ENCODE measurements at places on chromosomes 5 and 9.

DNA sequence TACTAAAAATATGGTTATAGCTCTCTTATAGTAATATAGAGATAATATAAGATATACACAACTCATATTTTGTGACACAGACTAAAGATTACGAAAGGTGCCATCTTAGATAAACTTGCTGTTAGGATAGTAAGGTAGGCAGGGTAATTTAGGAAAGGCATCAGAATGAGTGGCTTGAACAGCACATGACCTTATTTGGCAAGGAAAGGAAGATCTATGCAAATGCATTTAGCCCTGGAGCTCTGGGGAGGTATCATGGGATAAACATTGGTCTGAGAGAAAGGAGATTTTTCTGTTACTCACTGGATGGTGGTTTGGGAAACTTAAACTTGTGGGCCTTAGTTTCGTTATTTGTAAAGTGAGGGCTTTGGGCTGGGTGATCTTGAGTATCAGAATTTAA, 65.8 kb downstream of the KCTD16 start:
- no peak for DNase-seq

- DNase-seq: no peak
These were observed 286.1 kb upstream of the IRX4 start for GRCh38 chr5:2168601-2169429.

DNA sequence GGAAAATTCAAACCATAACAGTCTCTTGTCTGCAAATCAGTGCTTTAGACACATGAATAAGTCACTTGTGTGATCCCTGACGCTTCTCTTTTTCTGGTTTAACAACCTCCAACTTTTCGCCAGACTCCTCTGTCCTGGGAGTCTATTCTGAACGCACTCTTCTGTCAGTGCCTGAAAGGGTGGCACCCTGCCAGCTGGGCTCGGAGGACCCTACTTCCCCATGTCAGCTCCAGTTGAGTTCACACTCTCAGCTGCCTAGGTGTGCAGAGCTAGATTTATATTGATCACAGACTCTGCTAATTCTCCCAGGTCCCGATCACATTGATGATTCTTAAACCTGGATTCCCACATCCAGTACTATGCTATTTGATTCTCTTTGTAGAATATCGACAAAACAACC, 649.1 kb downstream of the BNC2 start:
- no peak for DNase-seq

GRCh38 chr5:97536683-97537082, 353.6 kb upstream of the RIOK2 start:
- DNase-seq: no peak

- no peak for DNase-seq
These were observed 3.2 kb downstream of the ODF2 start for GRCh38 chr9:128459011-128459410.

GRCh38 chr5:37668524-37669047, 171.3 kb downstream of the GDNF start:
- peak; percentile 63 for DNase-seq

GRCh38 chr5:37576552-37576951, 197.4 kb downstream of the WDR70 start:
- DNase-seq: no peak

DNA sequence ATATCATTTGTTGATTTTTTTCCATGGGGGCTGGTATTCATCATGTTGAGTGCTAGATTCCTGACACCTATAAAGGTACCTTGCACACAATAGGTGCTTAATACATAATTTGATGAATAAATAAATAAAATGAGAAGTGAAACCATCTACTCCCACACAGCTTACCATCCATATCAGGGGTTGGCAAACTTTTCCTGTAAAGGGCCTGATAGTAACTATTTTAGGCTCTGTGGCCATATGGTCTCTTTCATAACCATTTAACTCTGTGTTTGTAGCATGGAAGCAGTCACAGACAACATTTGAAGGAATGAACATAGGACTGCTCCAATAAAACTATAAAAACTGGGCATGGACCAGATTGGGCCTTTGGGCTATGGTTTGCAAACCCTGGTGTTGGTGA, 100.3 kb downstream of the GCNT1 start:
- no peak for DNase-seq

DNA sequence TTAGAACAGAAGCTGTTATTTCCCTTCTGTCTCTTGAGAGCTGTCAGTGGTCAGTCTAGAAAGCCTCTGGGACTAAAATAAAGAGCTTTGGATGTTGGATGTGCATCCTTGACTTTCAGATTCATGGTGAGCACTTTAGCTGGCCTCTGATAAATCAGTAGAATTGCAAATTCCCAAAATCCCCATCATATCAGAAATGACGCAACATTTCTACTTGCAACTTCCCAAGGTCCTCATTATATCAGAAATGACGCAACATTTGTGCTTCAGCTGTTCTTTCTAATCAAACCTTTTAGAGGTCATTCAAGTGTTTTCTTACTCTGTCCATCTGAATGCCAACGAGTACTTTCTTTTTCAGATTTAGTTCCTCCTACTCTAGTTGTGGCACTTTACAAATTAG, 167.3 kb upstream of the MOCS2 start:
- DNase-seq: no peak

- no peak for DNase-seq
These were observed 1244.1 kb upstream of the ACO1 start for GRCh38 chr9:31140316-31140715.

DNA sequence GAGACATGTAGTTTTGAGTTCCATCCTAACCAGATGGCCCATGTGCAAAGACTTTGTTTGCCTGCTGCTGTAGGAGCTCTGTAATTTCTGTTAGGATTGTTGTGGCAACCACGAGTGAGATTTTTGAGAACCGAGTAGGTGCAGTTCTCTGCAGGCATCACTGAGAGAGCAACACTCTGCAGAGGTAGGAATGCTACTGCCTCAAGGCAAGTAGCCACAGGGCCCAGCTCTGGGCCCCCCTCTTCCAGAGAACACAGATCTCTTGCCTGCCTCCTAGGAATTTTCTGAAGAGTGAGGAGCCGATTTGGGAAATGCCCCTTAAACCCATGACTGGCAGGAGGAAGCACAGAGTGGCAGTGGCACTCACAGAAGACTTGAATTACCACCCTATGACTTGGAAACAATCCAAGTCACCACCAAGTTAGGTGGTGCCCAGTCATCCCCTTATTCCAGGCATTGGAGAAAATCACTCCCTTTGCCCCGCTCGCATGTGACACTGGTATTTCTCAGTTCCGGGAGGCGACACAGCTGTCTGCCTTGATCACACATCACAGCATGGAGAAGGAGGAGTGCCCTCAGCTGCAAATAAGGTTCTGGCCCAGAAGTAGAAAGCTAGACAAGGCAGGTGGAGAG, 52.5 kb upstream of the SLC2A8 start:
- no peak for DNase-seq

- no peak for DNase-seq
These were observed 4.9 kb upstream of the PRUNE2 start for GRCh38 chr9:76910861-76911260.

DNA sequence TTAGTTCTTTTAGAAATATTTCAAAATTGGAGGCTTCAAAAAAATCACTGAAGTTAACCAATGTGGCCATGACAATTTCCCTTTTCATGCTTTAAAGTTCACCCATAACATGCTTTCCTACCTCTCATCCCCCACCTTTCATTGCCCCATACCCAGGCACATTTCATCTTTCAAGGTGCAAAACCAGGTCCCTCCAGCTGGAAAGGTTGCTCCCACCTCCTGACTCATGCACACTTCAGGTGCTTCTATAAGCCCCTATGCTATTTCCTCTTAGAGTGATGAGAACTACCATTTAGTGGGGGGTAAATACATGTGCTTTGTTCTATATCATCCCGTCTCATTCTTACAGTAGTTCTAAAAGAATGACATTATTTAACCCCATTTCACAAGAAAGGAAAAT, 15.4 kb downstream of the FYB1 start:
- DNase-seq: no peak

DNA sequence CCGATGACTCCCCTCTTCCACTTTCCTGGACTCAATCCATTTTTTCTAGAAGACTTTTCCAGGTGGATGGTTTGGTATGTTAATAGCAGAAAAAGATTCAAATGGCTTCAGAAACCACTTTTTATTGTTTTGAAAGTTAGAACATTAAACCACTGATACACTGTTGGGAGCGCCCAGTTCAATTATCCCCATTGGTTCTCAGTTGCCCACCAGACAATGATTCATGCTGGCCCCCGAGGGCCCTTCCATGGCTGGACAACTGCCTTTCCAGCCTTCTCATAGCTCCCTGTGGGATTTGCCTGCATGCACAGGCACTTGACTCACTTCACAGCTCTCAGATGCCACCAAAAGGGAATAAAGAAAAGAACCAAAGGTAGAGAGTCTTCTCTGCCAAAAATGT, 21.3 kb upstream of the ANKRD34B start:
- no peak for DNase-seq

DNA sequence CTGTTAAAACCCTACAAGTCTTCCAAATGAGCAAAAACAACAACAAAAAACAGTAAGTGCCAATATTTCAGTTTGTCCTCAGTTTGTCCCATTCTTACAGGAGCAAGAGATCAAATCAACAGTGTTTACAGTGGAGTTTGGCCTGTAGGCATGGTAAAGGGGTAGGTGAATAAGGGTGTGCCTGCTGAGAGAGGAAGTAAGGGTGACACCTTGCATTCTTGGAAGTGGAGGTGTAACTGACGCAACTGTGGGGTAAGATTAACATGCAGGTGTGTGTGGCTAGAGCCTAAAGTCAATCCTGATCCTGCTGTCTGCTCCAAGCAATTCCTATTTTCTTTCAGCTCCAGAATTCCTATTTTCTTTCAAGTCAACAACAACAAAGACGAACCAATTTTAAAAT, 43.4 kb downstream of the PFDN1 start:
- DNase-seq: no peak

DNA sequence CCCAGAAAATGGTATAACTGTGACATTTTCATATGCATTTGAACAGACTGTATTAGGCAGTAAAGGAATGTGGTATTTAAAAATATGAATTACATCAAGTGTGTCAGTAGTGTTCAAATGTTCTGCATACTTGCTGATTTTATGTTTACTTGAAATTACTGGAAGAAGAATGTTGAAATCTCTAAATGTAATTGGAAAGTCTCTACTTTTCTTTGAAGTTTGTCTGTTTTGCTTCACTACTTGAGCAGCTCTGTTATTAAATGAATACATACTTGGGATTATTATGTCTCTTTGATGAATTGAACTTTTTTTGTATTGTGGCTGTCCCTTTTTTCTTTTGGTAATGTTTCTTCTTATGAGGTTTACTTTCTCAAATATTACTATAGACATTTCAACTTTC, 205.6 kb downstream of the TAF11L14 start:
- no peak for DNase-seq

- DNase-seq: no peak
These were observed 225.4 kb upstream of the DAB2 start for GRCh38 chr5:39650008-39650762.

DNA sequence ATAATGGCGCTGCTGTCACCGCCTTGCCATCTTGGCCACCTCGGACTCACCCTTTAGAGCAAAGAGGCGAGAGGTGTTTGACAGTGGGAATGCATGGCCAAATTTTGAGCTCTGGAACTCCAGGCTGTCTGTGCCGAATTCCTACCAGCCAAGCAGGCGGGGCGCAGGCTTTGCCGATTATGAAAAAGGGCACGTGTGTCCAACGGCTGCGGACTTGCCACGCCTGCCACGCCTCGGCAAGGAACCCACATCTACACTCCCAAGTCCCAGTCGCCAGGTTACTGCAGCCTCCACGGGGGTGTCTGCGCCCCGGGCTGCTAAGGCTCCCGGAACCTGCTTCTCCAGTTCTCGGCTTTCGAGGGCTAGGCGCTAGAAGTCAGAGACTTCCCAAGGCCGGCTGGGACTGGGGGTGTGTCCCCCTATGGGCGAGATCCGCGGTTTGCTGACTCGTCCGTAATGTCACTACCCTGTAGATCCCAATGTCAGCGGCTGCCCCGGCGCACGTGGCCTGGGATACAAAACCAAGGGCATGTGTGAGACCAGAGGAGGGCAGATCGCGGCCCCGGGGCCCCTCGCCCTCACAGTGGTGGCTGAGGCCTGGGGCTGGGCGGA, 2.8 kb downstream of the NPR3 start:
- peak; percentile 39 for DNase-seq

DNA sequence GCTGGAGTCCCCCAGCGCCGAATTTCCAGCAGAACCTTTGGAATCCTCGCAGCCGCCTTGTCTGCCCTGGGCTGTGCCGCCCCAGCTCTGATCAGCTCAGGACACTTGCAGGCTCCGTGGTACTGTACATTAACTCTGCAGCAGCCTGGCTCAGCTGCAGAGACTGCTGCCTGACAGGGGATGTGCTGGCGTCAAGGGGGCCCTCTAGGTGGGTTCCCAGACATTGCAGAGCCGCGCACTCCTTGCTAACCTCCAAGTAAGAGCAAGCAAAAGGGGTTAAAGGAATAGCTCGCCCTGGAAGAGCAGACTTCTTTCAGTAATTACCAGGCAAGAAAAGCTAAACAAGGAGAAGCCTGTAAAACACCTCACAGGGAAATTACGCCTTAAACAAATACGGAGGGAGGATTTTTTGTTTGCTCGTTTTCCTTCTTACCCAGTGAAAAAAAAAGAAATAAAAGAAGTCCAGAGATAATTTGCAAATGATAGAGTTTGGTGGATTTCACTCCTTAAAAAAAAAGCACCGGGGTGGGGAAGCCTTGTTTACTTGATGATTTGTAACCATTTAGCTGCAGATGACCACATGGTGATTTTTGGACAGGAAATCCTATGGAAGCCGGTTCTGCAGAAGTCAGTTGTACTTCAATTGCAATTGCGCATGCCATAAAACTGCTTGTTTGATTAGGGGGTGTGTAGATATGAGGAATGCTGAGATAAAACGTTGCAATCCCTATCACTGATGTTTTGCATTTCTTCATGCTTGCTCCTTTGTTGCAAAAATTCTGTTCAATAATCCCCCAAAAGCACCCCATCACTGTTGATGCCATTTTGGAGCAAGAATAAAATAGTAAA, 305.8 kb downstream of the PDE4D start:
- DNase-seq: peak; percentile 20

- no peak for DNase-seq
These were observed 27.8 kb downstream of the CSF1R start for GRCh38 chr5:150058480-150059126.

GRCh38 chr5:132473668-132474067, 16.9 kb downstream of the IRF1 start:
- no peak for DNase-seq

GRCh38 chr5:150603491-150603890, 37.0 kb upstream of the SYNPO start:
- no peak for DNase-seq

DNA sequence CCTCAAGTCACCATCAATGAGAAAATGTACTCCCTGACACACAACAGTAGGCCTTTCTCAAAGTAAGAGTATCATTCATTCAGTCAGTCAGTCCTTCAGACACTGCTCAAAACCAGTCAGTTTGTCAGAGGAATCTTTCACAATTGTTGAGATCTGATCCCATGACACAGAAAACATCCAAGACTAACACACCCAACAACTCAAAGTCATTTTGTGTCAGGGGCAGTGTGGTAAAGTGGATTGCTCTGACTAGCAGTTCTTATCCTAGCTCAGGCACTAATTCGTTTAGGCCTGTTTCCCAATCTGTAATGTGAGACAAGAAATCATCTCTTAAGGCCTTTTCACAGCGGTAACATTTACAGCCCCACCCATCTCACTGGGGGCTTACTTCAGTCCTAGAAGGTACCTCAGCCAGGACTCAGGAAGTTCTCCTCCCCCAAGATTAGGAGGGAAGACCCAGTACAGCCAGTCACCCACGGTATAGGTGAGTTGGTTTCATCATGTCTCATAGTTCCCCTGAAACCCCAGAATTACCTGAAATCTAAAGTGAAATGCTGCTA, 31.9 kb downstream of the SH3TC2 start:
- DNase-seq: no peak

GRCh38 chr9:31210978-31211570, 1173.4 kb upstream of the ACO1 start:
- no peak for DNase-seq

Measured in prostate gland (tissue), 2 donors.